Activated effector memory CD4-positive, alpha-beta T cell treated with Interleukin-2 at 50 U/mL for 16 hours (primary cell): ENCODE measurements at places on chromosomes 2 and 18.

DNA sequence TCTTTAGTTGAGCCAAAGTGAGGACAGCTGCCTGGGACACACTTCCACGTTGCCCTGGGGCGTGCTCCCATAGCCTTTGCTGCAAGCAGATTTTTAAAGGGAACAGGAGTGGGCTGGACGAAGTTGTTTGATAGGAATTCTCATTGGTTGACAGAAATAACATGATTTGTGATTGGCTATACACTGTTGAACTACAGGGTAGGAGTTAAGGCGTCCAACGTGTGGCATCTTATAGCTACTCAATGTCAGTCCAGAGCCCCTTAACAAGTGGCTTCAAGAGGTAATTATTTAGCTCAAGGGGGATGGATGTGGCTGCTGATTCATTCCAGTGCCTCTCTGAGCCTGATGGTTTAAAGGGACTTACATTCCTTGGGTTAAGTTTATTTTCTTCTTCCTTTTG, 65.5 kb downstream of the ACAA2 start:
- DNase-seq, result no peak

- DNase-seq, result no peak
Observed at GRCh38 chr2:183117226-183117625, 7.0 kb upstream of the NUP35 start.

- DNase-seq, result no peak
Observed at GRCh38 chr18:74191577-74191976, 43.3 kb downstream of the TIMM21 start.

DNA sequence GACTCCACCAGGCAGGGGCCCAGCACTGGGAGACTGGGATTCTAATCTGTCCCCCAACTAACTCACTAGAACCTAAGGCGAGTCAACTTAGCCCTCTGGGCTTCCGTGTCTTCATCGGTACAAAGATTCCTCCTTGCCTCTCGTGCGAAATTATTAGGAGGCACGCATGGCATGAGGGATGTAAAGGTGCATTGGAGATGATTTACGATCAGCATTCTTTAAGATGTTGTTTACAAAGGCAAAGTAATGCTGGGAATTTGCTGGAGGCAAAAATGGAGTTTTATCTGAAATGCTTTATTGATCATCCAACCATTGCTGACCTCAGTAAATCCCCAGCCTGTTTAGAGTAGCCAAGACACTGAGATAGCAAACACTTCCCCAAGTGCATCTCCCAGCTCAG, 171.8 kb upstream of the KLHL29 start:
- DNase-seq, result no peak

- DNase-seq, result no peak
Observed at GRCh38 chr2:172947461-172948153, 128.0 kb upstream of the MAP3K20 start.

- DNase-seq, result no peak
Observed at GRCh38 chr18:62264984-62265383, 60.1 kb upstream of the TNFRSF11A start.

DNA sequence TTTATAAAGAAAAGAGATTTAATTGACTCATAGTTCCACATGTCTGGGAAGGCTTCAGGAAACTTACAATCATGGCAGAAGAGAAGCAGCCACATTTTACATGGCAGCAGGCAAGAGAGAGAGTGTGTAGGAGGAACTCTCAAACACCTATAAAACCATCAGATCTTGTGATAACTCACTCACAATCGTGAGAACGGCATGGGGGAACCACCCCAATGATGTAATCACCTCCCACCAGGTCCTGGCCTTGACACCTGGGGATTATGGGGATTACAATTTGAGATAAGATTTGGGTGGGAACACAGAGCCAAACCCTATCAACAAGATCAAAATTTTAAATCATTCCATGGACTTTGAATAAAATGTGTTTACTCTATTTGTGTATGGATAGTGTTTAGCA, 575.6 kb downstream of the ADCYAP1 start:
- DNase-seq, result no peak

DNA sequence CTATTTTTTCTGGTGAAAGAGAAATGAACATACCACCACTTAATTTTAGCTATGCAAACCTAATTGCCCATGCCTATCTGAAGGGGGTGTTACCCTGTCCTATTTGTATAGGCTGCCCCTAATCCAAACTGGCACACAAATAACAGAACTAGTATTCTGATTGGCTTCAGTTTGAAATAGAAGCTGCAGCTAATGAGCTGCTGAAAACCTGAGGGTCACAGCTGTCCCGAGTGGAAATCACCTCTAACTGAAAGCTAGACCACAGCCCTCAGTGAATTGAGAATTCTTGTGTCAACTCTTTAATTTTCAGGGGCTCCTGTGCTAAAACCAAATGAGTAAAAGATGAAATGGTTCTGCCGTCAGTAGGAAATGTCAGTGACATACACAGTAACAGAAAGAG, 28.7 kb downstream of the CCDC141 start:
- no peak for DNase-seq

DNA sequence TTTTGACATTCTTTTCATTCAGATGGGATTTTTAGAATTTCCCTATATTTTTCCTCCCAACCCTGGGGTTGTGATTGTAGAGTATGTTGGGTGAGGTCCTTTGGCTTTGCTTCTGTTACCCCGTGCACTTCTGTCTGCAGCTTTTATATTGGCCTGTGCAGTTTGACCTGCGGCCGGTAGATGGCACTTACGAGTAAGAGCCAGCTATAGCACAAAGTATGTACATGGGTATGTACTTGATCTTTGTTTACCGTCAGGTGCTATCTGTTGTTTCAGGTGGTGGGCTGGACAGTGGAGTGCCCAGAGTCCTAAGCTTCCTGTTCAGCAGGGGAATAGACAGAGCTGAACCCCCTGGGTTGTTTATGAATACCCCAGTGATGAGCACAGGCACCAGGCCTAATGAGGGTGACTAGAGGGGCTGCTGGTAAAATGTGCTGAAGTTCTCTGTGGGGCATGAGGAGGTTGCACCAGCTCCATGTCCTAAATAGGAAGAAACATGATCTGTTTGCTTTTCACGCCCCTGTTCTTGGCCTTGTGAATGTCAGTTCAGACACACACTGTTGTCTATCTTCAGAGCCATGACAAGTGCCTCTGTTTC, 58.9 kb upstream of the THUMPD2 start:
- DNase-seq, result no peak

GRCh38 chr2:152657043-152657442, 60.2 kb downstream of the PRPF40A start:
- DNase-seq, result no peak
